ENCODE measurements at places on chromosomes 16 and 17.

DNA sequence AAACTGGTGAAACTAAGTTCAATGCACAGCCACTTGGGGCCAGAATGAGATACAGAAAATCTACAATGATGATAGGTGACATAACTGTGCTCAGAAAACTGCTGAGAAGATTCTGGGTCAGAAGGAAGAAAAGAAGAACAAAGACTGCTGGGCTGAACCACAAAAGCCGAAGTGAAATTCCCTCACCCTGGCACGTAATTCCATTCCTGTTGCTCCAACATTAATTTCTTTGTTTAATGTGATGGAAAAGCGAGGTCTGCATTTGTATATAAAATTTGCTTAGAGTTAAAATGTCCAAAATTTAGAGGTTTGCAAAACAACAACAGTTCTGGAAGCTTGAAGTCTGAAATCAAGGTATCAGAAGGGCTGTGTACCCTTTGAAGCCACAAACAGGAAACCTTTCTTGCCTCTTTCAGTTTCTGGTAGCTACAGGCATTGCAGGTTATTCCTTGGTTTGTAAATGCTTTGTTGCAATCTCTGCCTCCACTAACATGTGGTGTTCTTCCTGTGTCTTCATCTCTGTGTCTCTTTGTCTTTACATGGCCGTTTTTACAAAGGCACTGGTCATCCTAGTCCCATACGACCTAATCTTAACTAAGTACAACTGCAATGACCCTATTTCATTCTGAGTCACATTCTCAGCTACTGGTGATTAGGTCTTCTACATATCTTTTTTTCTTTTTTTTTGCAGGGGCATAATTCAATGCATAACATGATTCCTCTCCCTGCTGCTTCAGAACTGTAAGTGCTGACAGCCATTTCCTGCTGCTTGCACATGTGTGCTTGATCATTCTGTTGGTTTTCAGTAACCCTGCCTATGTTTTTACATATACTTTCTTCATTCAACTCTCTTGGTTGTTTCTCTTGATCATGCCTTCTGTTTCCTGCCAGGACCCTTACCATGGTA lies 603.0 kb upstream of the CDH8 start:
- DNase-seq: no peak

DNA sequence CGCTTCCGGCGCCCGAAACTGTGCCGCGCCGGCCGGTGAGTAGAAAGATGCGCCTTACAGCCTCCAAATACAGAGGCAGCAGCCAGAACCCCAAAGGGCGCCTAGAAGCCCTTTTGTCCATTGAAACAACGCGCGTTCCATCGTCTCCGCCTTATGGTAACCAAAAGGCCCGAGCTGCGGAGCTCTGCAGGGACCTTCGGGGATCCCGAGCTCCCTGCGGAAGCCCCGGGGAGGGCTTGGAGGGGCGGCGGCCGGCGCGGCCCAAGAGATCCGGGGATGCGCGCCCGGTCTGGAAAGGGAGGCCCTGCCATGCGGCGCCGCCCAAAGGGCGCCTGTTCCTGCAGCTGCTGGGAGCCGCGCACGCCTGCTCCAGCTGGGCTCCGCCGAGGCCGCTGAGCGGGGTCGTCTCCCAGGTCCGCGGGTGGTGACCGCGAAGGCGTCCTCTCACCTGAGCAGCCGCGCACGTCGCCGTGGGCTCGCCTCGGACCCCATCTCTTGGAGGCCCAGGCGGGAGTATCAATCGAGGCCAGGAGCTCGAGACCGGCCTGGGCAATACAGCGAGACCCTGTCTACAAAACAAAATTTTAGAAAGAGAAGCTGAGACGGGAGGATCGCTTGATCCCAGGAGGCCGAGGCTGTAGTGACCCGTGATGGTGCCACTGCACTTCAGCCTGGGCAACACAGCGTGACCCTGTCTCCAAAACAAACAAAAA lies 742 bp upstream of the FBXO31 start:
- DNase-seq: no peak

- no peak for DNase-seq
Measured at GRCh38 chr16:27597361-27597760, 47.4 kb downstream of the KATNIP start.

GRCh38 chr16:56066617-56067016 lies 124.7 kb upstream of the GNAO1 start:
- no peak for DNase-seq

DNA sequence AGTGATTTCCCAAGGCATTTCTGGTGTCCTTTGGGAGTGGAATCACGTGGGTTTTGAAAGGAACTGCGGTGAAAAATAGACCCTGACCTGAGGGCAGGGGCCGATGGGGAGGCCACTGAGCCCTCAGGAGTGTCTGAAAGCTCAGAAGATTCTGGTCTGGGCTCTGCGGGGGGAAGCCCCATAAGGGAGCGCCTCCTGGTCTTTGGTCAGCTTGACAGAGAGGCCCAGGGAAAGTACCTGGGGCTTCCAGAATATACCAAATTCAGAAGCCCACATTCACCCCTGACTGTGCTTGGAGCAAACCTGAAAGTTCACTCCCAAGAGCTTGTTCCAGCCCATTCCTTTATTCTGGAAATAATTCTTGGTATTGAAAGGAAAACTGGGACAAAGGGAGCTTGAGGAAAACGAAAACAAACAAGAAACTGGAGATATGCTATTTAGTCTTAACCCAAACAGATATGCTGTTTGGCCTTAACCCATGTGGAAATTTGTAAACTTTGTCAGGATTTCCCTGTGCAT lies 23.2 kb upstream of the NAGLU start:
- DNase-seq: no peak

GRCh38 chr16:50490828-50491227 lies 57.4 kb upstream of the NKD1 start:
- DNase-seq: no peak

DNA sequence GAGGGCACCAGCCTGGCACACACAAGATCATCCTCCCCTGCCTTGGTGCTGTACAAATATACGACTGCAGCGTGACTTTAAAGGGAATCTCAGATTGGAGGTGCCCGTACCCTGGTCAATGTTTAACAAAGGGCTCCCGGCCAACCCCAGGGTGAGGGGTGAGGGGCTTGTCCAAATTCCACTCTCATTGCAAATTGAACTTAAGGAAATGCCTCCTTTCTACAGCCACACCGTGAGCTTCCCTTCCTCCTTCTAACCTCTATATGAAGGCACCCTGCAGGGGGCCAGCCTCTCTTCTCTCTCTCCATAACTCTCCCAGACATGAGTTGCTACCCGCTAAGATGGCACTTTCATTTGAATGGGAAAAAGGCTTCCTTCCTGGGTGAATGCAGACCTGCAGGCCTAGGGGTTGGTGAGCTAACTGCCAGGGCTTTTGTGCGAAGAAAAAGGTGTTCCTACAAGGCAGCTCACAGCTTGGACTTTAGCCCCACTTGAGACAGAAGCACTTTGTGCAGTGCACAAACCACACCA lies 76.6 kb downstream of the IRF8 start:
- no peak for DNase-seq

- DNase-seq: no peak
Measured at GRCh38 chr17:56708220-56708558, 114.7 kb downstream of the NOG start.

- no peak for DNase-seq
Measured at GRCh38 chr16:21659124-21659523, 4.6 kb upstream of the OTOA start.

GRCh38 chr16:89564476-89565255 lies 4.2 kb downstream of the RPL13 start:
- DNase-seq: peak; percentile 36

GRCh38 chr17:64236827-64237403 lies 26.1 kb downstream of the TEX2 start:
- no peak for DNase-seq

DNA sequence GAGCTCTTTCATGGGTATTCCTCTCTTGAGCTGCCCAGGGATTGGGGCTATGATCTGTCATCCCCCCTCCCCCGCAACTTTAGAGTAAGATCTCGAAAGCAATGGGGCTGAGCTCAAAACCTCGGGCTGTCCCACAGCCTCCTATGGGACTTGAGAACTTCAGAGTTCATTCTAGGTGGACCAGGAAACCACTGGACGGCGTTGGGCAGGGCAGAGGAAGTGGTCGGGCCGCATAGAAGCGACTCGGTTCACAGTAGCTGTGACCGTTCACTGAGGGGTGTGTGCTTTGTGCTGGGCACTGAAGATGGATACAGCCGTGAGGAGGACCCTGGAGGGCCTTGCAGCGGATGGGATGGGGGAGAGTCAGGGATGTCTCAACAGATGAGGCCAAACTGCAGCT lies 292.0 kb downstream of the CPPED1 start:
- DNase-seq: no peak

DNA sequence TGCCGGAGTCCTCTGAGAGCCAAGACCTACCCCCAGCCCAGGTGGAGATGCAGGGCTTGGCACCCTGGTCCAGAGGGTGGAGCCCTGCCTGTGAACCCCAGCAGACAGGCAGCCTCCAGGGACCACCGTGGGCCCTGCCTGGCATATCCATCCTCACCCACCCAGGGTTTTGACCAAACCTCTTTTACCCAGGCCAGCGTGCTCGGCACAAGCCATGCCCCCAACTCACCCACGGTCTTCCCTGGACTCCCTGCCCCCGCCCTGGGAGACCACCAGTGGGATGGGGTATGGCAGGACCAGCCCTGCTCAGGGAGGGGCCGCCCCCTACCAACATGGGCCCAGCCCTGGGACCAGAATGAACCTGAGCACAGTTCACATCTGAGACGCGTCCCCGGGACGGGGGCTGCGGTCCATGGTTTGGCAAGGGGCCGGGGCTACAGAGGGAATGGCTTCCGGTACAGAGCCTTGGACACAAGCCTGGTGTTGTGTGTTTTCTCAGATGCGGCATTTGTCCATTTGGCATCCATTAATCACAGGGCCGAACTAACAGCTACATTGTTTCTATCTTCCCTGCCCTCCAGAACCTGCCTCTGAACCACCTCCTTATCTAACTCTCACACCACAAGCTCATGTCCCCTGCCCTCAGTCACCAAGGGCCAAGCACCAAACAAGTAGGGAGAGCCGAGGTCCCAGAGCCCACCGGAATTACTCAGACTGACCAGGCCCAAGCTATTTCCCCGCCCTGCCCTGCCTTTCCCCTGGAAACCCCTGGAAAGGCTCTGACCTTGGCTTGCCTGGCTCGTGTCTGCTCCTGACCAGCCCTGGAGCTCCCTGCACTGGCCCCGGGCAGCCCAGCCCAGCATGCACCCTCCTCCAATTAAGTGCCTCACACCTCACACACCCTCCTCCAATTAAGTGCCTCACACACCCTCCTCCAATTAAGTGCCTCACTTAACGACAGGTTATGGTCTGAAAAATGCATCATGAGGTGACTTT lies 14.1 kb downstream of the HS3ST6 start:
- DNase-seq: no peak

DNA sequence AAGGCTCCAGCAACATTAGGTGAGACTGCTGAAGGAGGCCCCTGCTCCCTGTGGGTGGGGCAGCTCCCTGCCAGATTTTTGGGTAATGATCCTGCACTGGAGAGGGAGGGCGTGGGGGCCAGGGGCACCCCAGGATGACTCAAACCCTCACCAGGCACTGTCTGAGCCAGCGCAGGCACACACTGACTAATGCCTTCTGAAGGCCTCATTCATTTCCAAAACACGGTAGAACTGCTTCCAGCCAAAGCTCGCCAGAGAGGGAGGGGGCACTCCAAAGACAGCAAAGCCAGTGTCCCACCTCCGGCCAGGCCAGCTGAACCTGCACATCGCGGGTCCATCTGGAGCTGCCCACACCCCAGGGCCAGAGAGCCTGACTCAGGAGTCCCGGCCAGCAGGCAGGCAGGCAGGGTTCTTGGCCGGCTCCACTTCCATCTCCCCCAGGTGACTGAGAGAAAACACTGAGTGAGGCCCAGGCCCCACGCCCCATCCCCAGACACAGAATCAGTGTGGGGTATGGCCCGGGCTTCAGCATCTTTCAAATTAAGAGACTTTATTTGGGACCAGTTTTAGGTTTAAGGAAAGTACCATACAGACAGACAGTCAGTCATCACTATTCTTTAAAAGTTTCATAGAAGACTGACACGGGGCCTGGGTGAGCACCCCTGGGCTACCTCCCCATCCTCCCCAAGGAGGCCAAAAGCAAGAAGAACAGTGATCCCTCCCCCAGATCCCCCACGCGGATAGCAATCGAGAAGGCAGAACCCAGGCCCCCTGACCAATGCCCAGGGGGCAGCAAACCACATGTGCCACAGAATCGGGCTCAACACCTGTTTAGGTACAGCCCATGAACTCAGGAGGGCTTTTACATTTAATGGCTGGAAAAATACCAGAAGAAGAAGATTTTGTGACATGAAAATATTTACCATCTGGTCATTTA lies 2.3 kb downstream of the PIEZO1 start:
- DNase-seq: peak; percentile 74

DNA sequence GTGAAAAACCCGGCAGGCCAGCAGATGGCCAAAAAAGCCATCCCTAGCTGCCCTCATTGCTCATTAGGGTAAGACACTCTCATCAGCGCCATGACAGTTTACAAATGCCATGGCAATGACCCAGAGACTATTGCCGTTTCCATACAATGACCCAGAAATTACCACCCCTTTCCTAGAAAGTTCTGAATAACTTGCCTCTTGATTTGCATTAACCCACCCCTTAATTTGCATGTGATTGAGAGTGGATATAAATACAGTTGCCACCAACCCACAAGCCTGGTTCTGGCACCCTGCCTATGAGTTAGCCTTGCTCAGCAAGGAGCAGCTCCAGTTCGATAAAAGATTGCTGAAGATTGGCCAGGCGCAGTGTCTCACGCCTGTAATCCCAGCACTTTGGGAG lies 16.1 kb upstream of the C16orf54 start:
- no peak for DNase-seq

DNA sequence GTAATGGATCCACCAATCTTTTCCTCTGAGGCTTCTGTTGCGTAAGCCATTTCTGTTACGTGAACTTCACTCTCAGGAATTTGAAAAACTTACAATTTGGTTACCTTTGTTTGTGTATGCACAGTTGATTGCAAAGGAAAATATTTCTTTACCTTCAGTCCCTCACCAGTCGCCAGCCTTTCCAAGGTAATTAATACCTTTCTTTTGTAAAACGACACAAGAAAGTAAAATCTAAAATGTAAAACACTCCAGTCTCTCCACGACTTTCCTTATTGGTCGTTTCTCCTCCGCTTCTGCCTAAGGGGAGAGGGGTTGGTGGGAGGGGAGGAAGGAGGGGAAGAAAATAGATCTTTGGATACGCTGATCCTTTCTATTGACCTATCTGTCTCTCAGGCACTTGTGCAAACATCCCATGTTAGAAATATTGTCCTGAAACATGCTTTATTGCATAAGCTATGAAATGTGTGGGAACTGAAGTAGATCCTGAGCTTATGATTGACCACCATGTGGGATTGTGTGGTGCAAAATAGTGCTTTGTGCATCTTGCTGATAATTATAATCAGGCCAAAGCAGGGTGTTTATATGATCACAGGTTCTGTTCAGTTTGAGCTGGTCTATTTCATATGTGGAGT lies 32.4 kb upstream of the EFCAB13 start:
- no peak for DNase-seq

GRCh38 chr17:50944054-50944901 lies 78.1 kb upstream of the TOB1 start:
- DNase-seq: peak; percentile 62

- no peak for DNase-seq
Measured at GRCh38 chr17:17252149-17252661, 15.2 kb upstream of the FLCN start.

- no peak for DNase-seq
Measured at GRCh38 chr17:630801-631200, 83.8 kb downstream of the VPS53 start.
